Stimulated activated CD4-positive, alpha-beta T cell treated with anti-CD3 and anti-CD28 coated beads, Interleukin-12 subunit alpha, Interleukin-12 subunit beta, amount 100 ng/mL, for 4 hours (primary cell): ENCODE measurements at places on chromosomes 2 and 18.

- no peak for DNase-seq
These were observed 221.9 kb downstream of the ZNF407 start for GRCh38 chr18:74819433-74820059.

- no peak for DNase-seq
These were observed 200.2 kb downstream of the TPGS2 start for GRCh38 chr18:36628435-36629137.

- no peak for DNase-seq
These were observed 189.8 kb downstream of the LTBP1 start for GRCh38 chr2:33136566-33136965.

DNA sequence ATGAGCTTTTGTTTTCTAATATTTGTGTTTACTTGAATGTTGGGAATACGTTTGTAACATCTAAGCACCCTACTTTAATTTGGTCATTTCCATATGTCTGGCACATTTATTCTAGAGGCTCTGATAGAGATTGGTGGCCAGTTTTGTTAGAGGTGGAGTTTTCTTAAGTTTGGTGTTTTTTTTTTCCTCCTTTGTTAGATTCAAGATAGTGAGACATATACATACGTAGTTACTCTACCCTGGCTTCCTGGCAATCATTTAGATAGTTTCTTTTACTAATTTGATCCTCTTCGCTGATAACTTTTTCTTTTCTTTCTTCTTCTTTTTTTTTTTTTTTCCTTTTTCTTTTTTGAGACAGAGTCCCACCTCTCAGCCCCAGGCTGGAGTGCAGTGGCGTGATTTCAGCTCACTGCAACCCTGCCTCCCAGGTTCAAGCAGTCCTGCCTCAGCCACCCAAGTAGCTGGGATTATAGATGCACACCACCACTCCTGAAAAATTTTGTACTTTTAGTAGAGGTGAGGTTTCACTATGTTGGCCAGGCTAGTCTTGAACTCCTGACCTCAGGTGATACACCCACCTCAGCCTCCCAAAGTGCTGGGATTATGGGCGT is 26.6 kb downstream of the SMCHD1 start:
- DNase-seq: no peak

- DNase-seq: no peak
These were observed 389.5 kb upstream of the NRP2 start for GRCh38 chr2:205292665-205293295.

- DNase-seq: no peak
These were observed 10.6 kb downstream of the PLCD4 start for GRCh38 chr2:218618102-218618860.

DNA sequence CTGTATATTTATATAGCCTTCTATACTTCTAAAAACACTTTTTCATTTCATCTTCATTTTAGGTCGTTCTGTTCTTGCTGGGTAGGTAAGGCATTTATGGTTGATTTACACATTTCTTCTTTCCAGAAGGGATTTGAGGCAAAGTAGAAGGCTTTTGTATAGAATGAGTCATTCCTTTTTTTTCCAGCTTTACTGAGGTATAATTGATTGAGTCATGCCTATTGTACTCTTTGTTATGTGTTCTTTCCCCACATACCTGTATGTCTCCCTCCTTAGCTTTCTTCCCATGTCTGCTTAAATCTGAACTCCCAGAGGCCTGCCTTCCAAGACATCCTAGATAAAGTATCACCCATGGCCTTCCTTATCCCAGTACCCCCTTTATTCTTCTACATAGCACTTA is 4.8 kb upstream of the CDC42EP3 start:
- no peak for DNase-seq

DNA sequence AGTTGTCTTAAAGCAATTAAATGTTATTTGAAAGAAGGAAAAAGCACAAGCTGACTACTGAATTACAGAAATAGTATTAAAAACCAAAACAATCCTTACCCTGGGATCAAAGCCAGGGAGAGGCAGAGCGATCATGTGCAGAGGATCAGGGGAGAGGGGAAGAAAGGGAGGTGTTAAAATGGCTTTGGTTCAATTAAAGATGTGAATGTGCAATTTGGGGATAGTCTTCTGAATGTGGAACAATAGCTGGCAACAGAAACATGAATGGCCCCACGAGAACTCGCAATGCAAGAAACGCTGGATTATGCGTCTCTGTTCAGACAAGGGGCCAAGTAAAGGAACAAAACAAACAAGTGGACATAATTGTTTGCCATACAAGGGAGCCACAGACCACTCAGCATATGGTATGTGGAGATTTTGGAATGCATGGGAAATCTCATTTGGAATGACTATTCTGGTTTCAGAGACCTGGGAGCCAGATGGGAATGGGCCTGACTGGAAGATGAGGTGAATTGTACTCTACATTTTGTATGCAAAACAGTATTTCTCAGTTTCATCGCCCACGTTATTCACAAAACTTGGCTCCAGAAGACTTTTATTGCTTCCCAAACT is 155.4 kb downstream of the SLC4A3 start:
- no peak for DNase-seq

GRCh38 chr2:221097568-221097915 is 474.6 kb downstream of the EPHA4 start:
- DNase-seq: no peak

GRCh38 chr2:25145803-25146202 is 22.6 kb downstream of the POMC start:
- DNase-seq: no peak

- no peak for DNase-seq
These were observed 125.1 kb upstream of the EPAS1 start for GRCh38 chr2:46171996-46172546.

DNA sequence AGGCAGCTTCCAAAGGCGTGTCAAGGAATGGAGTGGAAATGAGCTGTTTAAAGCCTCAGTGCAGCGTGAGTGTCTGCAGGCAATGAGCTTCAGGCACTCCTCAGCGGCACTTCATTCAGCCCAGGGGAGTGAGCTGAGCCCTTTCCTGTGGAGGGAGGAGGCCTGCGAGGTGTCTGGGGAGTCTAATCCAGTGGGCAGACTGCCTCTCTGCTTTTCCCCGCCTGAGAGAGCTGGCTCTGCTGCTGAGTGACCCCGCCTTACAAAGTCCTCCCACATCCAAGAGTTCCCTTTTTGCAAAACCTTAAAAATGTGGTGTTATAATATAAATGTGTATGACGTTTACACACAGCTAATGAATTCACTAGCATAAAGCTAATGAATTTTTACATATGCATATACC is 7.0 kb upstream of the LDLRAD4 start:
- DNase-seq: no peak

GRCh38 chr2:126513033-126513432 is 142.9 kb upstream of the GYPC start:
- DNase-seq: no peak

- no peak for DNase-seq
These were observed 165.5 kb upstream of the SALL3 start for GRCh38 chr18:78813936-78814710.

DNA sequence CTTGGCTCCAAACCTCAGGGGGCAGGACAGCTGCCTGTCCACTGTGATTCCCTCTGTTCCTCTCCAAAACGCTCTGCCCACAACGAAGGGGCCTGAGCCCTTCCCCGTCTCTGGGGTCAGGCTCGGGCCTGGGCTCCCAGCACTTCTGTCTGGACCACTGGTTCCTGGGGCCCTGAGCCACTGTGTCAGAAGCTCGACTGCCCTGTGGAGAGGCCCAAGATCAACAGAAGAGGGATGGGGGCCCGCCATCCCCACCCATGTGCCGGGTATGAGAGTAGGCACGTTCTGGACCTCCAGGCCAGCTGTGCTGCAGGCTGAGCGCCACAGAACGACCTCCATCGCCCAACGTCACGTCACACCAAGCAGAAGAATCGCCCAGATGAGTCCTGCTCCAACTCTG is 119.9 kb upstream of the HS6ST1 start:
- no peak for DNase-seq

DNA sequence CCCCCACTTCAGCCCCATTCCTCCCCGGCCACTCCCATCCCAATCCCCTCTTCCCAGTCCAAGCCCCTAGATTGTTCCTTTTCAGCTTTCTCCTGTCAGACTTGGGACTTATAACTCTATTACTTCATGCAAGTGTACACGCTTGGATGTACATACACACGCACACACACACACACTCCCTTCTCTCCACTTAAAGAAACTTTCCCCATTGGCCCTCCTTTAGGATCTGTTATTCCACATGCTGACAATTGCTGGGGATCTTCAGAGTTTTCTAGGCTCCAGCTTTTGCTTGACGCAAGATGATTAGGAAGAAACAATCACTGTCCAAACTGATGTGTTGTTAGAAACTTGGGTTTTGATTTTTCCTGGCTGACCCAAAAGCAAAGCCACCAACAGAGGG is 75.4 kb downstream of the CDK15 start:
- DNase-seq: no peak

DNA sequence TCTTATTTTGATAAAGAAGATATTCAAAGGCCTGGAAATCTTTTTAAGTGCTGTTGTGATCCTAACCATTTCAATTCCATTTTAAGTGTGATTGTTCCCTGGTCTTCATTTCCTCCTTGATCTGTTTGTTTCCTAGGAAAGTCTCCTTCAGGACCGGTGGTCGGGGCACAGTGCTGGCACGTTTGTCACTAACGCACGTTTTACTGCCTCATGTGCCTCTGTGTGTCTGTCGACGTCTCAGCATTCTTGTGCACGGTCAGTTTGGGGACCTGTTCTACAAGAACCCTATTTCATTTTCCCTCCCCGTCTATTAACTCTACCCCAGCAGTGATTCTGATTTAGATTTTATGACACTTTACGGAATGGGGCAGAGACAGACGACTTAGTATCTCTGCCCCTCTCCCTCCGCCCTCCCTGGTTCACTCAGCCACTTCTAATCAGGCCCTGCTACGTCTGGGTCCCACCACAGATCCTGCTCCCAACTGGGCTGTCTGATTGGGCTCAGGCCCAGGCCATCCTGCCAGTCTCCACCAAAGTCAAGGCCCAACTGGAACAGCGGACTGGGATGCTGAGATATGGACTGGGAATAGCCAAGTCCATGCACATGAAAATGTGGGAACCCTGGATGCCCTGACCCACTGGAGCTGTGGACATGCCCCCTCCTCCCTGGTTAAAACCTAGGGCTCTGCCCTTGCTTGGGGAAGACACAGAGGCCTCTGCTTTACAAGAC is 95.6 kb downstream of the TWIST2 start:
- DNase-seq: no peak

DNA sequence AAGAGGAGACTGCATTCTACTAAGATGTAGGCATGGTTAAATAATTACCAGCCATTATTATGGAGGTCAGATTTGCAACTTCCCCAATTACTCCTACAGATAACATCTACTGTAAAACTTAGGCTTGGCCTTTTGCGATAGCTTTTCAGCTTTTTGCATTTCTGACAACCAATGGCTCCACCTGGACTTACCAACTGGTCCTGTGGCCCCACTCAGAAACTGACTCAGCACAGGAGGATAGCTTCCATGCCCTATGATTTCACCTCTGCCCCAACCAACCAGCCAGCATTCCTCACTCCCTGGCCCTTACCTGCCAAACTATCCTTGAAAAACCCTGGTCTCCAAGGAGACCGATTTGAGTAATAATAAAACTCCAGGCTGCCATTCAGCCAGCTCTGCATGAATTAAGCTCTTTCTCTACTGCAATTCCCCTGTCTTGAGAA is 28.2 kb downstream of the TUBB6 start:
- no peak for DNase-seq

DNA sequence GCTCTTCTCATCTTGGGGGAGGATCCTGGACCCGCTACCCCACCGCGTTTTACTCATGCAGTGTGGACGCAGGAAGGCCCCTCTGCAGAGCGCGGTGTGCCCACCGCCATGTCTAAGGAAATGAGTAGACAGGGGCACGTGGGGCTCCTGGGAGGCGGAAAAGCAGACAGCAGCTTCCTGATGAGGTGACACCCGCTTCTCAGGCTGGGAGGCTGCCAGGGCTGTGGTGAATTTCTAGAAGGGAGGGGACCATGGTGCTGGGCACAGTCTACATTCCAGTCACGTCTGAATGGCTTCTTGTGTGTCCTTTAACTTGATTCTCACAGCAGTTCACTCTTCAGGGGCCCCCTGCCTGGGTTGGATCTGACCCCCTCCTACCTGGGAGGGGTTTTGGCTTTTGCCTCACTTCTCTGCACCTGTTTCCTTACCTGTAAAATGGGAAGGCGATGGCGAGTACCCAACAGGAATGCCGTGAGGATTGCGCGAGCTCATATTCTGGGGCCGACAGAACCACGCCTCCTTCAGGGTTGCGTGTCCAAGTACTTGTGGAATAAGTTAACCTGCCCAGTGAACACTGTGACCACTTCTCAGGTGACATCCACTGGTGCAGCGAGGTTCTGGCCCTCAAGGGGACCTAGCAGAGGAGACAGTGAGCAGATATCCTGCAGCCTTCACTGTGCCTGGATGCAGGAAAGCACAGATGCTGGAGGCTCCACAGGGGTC is 32.3 kb upstream of the MBP start:
- DNase-seq: no peak

GRCh38 chr2:155115846-155116245 is 417.4 kb downstream of the KCNJ3 start:
- DNase-seq: no peak

- no peak for DNase-seq
These were observed 31.1 kb downstream of the SLC40A1 start for GRCh38 chr2:189549449-189549832.

- DNase-seq: no peak
These were observed 23.7 kb upstream of the ROCK2 start for GRCh38 chr2:11368059-11368572.

DNA sequence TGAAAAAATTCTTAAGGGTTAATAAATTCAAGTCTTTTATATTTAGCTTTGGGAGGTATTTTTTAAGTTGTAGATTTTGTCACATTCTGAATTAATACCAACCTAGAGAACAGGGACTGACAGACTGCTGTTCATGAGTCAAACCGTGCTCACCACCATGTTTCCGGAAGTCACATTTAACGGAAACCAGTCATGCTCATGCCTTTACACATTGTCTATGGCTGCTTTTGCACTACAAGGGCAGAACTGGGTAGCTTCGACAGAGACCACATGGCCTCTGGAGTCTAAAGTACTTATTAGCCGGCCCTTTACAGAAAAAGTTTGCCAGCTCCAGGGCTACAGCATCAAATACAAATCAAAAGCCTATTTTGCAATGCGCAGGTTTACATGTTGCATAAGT is 33.3 kb downstream of the LONRF2 start:
- DNase-seq: no peak

GRCh38 chr18:32286749-32287148 is 96.9 kb downstream of the MEP1B start:
- no peak for DNase-seq

DNA sequence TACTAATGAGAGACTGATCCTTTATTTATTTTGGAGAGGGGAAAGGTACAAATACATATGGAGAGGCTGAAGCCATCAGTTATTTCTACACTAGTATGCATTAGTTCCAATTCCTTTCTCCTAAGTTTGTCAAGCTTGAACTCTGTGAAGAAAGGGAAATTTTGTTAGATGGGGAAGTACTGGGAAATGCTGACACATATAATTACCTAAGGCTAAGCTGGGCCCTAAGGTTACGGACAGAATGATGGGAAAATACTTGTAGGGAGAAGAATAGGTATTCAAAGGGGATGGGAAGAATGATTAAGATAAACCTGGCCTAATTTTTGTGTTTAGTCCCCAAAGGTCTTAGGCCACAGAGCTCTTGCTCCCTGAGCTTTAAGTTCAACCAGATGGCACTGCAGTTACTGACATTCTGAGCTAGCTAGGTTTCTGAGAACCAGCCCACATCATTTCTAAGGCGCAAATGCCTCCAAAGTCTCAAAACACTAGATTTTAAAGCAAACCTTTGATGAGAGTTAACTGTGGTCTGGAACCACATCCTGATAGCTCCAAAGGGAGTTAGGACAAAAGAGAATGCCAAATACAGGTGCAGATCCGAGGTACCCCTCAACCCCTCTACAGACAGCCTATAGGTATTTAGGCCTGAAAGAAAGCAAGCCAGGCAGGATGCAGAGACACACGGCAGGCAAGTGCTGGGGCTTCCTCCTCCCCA is 2.7 kb downstream of the TMEM163 start:
- no peak for DNase-seq
